ENCODE measurements at places on chromosomes 12 and 14.

DNA sequence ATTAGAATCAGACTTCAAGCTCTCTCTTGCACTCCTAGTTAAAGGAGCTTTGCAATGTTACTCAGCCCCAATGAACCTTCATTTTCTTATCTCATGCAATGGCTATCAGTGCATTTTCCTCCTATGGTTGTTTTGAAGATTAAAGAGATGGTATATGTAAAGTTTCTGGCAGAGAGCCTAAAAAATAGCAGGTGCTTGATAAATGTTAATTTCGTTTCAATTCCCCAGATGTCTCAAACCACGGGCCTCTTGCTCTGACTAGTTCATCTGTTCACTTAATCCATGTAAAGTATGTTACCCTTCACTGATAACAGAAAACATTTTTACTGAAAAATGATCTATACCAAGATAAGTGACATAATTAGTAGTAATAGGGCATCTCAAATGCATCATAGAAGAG is 735.4 kb upstream of the USP15 start:
- DNase-seq: no peak

- DNase-seq: no peak
Measured at GRCh38 chr14:76778546-76779215, 17.4 kb downstream of the VASH1 start.

DNA sequence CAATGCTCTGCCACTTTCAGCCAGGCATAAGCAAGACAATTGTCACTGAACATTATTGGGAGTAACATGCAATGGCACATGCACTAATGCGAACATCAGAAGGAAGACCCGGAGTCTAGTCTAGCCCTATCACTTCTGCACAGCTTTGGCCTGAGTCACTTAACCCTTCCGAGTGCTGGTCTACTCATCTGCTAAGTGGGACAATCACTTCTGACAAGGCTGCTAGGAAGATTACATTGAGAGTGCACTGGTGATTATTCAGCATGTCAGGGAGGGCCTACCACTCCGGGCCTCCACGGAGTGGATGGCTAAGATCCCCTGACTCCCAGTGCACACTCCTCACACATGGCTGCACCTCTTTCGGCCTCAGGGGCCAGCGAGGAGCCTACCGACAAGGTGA is 240.9 kb downstream of the DPF3 start:
- DNase-seq: no peak

DNA sequence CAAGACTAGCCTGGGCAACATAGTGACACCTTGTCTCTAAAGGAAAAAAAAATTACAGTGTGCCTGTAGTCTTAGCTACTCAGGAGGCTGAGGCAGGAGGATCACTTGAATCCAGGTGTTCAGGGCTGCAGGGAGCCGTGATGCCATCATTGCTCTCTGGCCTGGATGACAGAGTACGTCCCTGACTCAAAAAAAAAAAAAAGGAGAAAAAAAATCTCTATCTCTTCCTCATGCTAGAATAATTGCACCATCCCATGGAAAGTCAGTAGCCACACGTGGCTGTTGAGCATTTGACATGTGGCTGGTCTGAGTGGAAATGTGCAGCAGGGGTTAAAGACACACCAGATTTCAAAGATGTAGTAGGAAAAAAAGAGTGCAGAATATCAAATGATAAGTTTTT is 3.8 kb downstream of the RILPL1 start:
- DNase-seq: no peak

DNA sequence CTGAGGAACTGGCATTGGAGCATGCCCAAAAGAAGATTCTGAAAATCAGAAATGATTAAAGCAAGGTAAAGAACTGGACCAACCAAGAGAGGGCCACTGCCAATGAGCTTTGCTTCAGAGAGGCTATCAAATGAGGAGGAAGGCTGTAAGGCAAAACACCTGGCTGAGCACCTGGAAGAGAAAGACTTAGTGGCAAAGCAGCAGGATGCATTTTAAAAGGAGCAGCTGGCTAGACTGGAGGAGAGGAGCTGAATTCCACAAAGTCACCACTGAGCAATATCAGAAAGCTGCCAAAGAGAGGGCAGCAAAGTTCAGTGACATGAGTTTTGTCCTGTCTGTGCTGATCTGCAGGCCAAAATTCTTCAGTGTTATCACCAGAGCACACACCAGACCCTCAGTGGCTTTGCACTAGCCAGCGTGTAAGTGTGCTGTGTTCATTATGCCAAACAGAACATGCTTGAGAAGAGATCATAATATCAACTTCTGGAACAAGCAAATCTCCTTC is 338.7 kb downstream of the TRHDE start:
- no peak for DNase-seq

DNA sequence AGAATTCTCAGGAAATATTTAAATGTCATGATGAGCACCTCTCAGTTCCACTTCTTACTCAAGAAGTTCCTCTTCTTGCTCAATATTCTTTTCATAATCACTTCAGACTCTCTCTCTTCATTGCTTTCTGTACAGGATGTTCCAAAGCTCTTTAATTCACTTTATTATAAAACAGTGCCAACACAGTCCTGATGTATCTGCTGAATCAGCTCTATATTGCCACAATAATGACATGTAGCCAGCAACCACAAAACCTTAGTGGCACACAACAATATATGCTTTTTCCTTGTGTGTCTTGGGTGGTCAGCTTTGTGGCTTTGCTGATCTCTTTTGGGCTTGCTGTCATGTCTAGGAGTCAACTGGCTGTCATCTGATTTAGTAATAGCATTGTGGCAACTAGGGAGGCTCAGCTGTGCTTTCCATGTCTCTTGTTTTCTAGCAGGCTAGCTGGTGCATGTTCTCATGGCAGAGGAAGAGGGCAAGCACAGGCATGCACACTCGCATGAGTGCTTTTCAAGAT is 52.8 kb upstream of the SLC2A13 start:
- DNase-seq: no peak

GRCh38 chr14:68809524-68809923 is 16.7 kb upstream of the ZFP36L1 start:
- no peak for DNase-seq

DNA sequence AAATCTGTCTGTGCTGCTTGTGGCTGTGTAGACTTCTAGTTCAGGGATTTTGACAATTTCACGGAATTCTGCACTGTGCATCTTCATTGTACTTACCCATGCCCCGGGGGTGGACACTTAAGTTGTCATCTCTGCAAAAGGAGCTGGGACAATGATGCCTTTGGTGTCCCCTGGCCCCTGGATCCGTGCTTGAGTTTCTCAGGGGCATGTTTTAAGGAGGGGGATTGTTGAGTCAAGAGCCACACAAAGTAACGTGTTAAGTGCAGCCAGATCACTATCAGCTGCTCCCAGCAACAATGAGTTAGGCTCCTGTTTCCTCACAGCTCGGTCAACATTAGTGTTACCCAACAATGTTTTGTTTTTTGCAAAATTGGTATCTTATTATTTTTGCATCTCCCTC is 305.0 kb upstream of the DIO3 start:
- no peak for DNase-seq

GRCh38 chr14:82366803-82367202 is 833.1 kb upstream of the SEL1L start:
- DNase-seq: no peak

DNA sequence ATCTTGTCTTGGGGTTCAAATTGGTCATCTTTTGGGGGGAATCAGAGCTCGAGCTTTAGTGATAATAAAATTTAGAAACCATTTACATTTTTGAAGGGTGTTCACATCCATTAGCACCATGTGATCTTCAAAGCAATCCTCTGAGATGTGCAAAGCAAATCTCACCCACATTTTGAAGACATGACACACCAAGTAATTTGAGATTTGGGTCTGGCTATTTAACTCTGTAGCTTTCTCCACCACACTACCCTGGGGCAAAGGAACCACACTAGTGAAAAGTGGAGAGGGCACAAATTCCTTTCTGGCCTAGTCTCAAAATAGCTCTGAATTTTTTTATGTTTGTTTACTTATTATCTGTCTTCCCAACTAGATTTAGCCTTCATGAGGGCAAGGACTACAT is 46.6 kb upstream of the TMEM233 start:
- no peak for DNase-seq

GRCh38 chr12:79020106-79020505 is 155.5 kb downstream of the SYT1 start:
- DNase-seq: no peak

DNA sequence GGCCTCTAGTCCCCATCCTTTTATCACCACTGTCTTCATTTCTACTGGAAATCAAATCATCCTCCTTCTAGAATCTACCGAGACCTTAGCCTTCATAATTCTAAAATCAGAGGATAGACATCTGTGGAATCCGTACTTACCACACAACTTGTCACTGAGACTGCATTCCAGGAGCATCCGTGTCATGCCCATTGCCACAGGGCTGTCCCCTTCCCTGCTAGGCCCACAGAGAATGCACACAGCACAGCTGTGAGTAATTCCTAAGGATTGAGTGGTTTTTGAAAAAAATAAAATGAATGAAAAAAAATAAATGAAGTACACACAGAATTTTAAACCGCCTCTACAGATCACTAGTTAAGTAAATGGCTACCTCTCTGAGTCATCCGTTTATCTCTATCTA is 21.0 kb upstream of the MAGOHB start:
- DNase-seq: no peak

DNA sequence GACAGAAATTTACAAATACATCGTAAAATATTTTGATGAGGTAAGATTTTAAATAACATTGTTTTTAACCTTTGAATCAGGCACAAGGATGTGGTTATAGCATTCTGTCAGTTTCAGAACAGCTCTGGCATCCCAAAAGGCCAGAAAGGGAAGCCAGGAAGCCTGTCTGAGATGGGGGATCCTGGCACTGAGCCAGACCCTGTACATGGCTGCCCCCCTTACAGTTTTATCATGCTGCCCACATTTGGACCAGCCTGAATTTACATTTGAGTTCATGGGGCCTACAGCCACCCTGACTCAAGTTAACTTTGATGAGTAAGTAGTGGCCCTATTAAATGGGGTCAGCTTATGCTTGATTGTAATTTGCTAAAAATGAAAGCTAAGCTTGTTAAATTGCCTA is 155.6 kb downstream of the PLXNC1 start:
- DNase-seq: no peak

GRCh38 chr12:12079291-12079690 is 8.6 kb downstream of the BCL2L14 start:
- DNase-seq: no peak
